Activated T-cell treated with anti-CD3 and anti-CD28 coated beads for 24 hours (primary cell): ENCODE measurements at places on chromosomes 12 and 14.

- no peak for DNase-seq
Observed at GRCh38 chr14:88188745-88189416, 134.2 kb downstream of the KCNK10 start.

- no peak for DNase-seq
Observed at GRCh38 chr12:17918013-17918412, 172.0 kb downstream of the RERGL start.

GRCh38 chr14:36069535-36069900 is 107.0 kb downstream of the PTCSC3 start:
- DNase-seq = peak; percentile 5

GRCh38 chr14:53380867-53381225 is 227.7 kb upstream of the DDHD1 start:
- no peak for DNase-seq

GRCh38 chr14:50616275-50616674 is 51.8 kb downstream of the SAV1 start:
- DNase-seq = no peak

- DNase-seq = no peak
Observed at GRCh38 chr14:51289169-51289568, 49.1 kb downstream of the TMX1 start.

DNA sequence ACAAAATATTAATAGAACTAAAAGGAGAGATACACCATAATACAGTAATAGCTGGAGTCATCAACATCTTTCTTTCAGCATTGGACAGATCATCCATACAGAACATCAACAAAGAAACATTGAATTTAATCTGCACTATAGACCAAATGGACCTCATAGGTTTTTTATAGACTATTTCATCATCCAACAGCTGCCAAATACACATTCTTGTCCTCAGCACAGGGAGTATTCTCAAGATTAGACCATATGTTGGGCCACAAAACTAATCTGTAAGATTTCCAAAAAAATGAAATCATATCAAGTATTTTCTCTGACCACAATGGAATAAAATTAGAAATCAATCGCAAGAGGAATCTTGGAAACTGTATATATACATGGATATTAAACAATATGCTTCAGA is 86.9 kb downstream of the FSCB start:
- DNase-seq = no peak

DNA sequence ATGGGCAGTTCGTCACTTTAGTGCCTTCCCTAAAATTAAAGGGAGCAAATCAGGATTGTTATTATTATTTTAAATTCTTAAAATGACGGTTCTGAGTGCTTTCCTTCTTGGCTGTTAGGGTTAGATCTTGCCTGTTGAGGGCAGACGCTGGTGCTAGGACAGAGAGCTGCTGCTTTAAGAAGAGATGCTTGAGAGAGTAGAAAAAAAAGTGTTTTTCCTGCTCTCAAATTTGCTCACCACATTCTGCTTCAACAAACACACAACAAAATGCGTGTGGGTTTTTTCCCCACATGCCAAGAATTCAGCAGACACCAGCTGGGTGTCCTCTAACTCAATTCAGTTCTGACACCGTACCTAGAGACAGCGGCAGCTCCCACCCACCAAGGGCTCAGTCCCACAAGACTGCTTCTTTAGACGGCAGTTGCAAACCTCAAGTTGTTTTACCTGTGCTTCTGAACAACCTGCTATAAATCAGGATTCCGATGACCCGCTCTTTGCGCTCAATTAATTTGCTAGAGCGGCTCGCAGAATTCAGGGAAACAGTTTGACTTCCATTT is 75.8 kb upstream of the RIN3 start:
- DNase-seq = no peak

DNA sequence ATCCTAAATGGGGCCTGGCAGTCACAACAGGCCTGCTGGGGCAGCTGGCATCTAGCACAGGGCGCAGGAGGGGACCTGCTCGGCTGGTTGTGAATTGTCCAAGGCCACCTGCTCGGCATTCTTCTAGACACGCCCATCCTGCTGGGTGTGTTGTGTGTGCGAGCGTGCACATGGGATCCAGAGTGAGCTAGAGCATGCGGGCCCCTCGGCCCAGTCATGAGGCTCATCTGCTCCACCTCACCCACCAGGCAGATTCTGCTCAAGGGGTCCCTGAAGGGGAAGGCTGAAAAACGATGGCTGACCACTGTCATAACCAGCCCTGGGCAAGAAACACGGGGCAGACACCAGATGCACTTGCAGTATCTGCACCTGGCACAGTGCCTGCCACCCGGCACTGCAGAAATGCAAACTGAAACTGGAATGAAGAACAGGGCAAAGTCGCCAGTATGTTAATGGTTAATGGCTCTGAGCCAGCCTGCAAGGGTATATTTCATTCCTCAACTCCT is 31.8 kb downstream of the MAX start:
- DNase-seq = no peak

DNA sequence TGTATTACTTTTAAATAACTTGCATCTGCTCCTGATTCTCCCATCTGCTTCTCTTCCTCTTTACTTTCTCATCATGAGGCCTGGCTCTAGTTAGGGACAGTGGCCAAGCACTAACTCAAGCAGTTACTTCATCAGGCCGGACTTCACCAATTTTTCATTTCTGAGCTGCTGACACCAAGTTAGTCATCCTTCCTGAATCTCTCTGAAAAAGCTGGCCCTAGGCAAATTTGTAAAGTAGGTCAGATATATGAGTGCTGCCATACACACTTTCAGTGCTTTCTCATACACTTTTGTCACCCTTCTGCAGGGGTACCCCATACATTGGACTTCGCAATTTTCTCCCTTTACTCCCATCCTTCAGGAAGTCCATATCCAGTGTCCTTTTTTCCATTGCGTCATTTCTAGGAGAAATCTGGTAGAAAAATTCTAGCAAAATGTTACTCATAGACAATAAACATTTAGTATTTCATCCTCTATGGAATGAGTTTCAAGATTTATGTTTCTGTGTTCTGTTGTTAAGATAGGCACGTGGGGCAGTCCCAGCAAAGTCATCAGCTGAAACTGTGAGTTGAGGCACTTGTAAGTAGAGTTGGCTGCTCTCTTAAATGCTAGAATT is 276.8 kb upstream of the TMPO start:
- no peak for DNase-seq

DNA sequence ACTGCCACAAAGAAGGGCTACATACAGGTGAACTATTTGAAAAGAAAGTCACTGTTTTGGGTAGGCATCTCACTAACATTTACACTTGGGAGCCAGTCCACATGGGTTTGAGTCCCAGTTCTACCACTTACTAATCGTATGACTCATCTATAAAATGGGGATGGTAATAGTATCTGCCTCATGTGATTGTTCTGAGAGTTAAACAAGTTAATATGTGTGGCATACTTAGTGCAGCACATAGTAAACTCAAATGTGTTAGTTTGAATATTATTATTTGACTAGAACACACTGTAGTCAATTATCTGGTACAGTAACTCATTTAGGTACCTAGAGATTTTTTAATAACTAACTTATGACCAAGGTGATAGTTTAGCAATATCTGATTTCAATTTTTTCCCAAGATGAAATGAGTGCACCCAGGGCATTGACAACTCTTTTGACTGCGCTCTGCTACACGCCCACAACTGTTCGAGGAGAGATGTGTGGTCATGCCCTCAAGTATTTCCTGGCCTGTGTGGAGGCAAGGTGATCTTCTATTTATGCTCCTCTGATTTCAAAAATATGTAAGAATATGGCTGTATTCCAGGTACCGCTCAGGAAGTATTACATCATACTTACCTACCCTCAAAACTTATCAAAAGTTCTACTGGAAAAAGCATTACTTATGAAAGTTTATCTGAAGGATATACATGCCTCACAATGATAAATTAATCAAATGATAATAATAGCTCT is 210.6 kb upstream of the EGLN3 start:
- no peak for DNase-seq

GRCh38 chr12:50647479-50647878 is 116.4 kb upstream of the ATF1 start:
- DNase-seq = no peak

- peak; percentile 37 for DNase-seq
Observed at GRCh38 chr14:54730156-54730961, 163.4 kb downstream of the SAMD4A start.

GRCh38 chr14:63949696-63950095 is 96.9 kb downstream of the SYNE2 start:
- no peak for DNase-seq

GRCh38 chr12:31989571-31990362 is 30.6 kb downstream of the RESF1 start:
- DNase-seq = no peak

DNA sequence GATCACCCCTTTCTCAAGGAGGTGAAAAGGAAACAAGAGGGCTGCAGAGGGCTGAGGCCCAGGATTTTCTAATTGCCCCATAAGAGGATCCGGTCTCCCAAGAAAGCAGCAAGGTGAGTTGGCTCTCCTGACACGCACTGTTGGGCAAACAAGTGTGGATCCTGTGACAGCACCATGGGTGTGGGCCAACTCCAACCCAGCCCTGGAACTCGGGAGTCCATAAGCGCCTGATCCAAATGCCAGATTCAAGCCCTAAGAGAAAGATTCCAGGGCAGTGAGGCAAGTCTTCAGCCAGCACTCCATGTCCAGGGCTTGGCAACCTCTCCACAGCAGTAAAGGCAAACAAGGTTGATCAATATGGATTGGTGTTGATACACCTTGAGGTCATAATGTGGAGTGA is 33.1 kb downstream of the KCNA5 start:
- no peak for DNase-seq

- DNase-seq = no peak
Observed at GRCh38 chr12:113133036-113133435, 2.5 kb downstream of the RASAL1 start.

DNA sequence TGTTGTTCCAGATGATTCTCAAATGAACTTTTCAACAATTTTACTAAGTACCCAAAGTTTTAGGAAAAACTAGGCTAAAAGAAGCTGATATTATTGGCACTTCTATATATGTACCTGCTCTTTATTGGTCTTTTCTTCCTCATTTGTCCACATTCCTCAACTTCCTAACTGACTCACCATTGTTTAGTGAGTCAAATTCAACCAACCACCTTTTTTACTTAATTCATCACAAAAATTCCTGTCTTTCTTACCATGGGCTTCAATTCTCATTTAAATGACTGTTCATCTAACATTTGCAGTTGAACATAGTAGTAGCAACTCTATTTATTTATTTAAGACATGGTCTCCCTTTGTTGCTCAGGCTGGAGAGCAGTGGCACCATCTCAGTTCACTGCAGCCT is 47.6 kb upstream of the SLC2A13 start:
- DNase-seq = no peak

DNA sequence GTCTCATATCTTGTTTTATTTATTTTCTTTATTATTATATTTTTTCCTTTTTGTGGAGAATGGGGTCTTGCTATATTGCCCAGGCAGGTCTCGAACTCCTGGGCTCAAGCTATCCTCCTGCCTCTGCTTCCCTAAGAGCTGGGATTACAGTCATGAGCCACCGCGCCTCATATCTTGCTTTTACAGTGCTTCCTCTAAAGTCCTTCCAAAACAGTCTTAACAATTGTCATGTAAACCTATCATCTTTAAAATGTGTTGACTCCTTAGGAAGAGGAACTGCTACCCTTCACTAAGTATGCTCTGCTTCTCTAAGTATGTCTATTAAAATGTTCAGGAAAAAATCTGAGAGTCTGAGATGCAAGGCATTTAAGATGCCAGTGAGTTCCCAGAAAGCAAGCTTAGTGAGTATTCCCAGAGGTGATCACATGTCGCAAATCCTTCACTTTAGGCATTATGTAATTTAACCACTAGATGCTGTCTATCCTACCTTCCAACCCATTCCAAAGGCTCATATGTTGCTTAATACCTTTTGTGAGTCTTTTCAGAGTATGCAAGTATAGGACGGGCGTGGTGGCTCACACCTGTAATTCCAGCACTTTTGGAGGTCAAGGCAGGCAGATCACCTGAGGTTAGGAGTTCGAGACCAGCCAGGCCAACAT is 19.7 kb upstream of the FOXJ2 start:
- DNase-seq = no peak

- no peak for DNase-seq
Observed at GRCh38 chr14:40386433-40386832, 954.2 kb upstream of the FBXO33 start.

GRCh38 chr12:64890873-64891468 is 66.5 kb downstream of the TBC1D30 start:
- no peak for DNase-seq

DNA sequence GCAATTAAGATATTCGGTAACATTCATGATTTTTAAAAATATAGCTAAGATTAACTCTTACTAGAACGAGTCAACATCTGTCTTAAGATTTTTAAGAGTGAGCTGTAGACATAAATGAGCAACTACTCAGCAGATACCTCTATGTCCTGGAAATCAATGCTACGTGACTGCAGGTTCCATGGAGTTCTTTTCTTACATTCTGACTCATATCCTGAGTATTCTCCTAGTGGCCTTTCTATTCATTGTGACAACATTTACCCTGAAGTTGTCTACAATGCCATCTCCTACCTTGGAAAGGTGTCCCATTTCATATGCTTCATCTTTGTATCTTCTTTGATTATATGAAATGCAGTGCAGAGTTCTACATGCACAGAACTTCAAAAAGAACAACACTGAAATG is 59.9 kb downstream of the PKP2 start:
- no peak for DNase-seq

- DNase-seq = no peak
Observed at GRCh38 chr14:32977913-32978312, 39.2 kb downstream of the NPAS3 start.

DNA sequence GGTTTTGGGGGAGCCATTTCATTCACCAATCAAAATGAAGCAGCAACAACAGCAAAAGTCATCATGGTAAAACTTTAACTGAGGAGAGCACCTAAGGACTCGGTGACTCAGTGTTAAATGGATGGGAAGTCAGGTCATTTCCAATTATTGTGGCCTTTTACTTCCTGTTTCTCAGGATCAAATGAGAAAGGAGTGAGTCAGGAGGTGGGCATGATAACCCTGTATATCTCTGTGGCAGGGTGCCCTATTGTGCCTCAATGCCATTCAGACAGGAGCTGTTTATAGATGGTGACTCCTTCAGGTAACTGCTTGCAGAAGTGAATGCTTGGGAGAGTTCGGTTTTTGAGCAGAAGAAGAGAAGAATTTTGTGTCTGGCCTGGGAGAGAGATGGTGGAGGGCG is 135.5 kb upstream of the CPM start:
- no peak for DNase-seq

GRCh38 chr14:100664841-100665510 is 61.7 kb upstream of the DLK1 start:
- no peak for DNase-seq

DNA sequence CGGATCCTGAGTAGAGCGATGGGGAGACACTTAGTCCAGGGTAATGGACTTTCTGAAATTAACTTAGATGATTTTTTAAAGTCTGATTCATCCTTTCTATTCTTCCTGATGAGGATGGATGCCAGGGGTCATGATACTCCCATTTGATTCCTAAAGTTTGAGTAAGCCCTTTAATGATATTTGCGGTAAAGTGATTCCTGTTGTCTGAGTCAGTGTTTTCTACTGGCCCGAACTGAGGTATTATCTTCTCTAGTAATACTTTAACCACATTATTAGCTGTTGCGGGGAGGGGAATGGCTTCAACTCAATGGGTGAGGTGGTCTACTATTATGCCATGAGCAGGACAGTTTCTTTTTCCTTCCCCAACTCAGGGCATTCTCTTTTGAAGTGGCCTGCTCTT is 111.6 kb downstream of the RIN3 start:
- DNase-seq = no peak
